ENCODE measurements at places on chromosomes 5 and 9.

DNA sequence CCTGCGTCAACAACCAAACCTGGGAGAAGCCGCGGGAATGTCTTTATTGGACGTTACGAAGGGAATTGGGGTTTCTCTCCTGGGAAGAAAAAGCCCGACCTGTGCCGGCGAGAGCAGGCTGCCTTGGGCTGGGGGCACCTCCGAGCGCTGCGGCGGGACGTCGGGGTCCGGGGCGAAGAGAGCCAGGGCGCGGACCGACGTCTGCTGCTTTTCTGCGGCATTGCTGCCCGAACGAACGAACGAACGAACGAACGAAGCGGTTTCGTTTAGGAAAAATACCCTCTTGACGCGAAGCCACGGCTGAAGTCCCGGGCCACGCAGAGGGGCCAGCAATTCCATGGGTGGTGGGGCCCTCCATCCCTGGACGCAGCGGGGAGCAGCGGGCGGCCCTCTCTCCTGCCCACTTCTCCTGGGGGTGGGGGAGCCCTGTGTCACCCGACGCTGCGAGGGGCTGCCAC, 4.8 kb upstream of the PITX1 start:
- DNase-seq, result no peak

DNA sequence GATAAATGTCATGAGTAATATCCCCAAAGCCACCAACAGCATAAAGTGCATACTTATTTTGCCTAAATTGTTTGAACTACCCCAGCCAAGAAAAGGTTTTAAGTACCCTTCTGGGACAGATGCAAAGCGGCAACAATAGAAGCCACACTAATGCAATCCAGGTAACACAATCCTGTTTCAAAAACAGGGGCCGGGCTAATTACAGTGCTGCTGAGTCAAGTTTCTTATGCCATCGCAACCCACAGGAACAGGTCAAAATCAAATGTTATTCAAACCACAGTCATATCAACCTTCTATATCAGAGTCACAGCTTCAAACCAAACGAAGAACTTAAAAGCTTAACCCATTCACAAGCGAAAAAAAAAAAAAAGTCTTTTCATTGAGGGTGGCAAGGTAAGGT, 28.3 kb downstream of the EBF1 start:
- no peak for DNase-seq

DNA sequence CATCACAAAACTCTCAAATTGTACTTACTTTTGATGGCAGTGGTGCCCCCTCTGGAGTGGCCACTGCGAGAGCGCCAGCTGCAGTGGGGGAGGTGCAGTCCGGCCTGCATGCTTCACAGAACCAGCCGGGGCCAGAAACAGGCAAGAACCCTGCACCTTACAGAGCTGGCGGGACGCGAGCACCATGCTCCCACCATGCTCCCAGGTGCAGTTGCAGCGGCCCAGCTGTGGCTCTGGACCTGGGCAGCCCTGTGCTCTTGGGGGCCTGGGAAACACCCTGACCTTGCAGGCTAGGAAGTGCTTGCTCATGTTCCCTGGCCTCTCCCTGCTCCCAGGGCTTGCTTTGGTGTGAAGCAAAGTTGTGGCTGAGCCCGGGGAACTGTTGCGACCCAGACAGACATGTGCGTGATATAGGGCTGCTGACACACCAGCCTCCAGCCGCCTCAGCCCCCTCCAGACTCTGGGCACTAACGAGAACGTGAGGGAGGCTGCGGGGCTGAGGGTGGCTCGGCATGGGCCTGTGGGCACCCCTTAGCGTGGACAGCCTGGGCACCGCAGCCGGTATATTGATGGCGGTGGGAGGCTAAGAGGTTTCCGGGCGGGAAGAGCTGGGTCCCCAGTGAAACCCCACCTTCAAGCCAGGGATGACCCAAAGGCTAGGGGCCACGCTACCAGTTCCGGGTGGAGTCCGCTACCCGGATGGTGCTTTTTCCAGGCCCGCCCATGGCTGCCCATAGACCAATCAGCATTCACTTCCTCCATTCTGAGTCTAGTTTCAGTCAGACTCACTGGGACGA, 1809.9 kb upstream of the ACO1 start:
- no peak for DNase-seq

DNA sequence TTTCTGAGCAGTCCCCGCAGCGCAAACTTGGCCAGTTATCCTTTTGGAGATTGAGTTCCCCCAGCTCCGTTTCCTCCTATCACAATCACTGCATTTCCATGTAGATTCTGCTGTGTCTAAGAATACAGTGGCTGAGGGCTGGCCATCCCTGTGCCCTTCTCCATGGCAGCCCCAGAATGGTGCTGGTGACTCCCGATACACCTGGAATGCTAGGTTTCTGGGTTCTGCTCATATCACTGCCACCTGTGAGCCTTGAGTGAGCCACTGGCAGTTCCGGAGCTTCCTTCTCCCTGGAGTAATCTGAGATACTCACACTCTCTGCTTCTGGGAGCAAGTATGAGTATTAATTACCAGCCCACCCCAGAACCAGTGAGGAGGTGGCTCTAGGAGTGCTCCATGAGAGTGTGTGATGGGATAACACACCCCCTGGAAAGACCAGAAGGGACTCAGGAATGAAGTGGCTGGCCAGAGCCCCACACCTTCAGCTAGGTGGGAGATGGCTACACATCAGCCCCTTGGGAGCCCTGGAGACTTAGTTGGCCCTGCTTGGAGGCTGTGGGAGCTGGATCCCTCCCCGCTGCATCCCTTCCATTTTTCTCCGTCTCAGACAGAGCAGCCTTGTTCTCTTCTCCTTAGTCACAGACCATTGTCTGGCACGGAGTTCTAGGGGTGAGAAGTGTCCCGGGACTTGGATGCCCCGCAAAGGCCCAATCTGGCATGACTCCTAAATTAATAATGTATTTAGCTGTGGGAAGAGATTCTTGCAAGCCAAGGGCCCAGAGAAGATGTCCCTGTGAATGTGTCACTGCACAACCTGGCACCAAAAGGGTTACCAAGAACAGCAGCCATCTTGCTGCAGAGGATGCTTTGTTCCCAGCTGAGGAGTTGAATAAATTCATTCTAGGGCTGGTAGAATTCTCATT, 4.9 kb downstream of the PCDHGC5 start:
- DNase-seq, result no peak

- DNase-seq, result peak; percentile 40
Observed at GRCh38 chr5:177447066-177447610, 524 bp downstream of the PRR7 start.

GRCh38 chr9:131635285-131635684, 90.0 kb downstream of the PRRT1B start:
- peak; percentile 59 for DNase-seq

- peak; percentile 48 for DNase-seq
Observed at GRCh38 chr5:123671042-123671441, 159.1 kb downstream of the CSNK1G3 start.

DNA sequence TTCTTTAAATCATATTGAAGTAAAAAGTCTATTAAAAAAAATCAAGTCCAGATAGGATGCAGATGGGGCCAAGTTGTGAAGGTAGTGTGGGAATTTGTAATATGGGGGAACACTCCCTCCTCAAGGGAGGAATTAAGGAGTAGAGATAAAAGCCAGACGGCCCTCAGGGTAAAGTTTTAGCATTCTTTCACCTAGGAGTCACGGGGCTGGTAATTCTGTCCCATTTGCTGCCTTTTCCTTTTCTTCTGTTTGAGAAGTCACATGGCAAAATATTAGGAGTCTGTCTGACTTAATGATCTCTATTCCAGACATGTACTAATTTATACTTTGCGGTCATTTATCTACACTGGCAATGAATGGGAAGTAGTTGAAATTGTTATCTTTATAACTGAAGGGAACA, 61.9 kb downstream of the SNX24 start:
- DNase-seq, result no peak

DNA sequence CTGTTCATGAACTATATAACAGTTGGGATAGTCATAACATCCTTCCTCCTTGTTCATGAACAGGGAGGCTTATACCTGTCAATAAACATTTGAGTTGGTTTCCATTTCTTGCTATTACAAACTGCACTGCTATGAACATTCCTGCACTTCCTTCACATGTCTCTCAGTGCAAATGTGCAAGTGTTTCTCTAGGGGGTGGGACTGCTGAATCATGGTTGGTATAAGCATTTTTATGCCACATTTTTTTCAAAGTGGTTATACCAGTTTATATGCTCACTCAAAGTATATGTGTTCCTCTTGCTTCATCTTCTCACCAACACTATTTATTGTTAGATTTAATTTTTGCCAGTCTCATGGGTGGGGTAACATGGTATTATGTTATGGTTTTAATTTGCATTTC, 25.8 kb upstream of the TPD52L3 start:
- DNase-seq, result no peak

DNA sequence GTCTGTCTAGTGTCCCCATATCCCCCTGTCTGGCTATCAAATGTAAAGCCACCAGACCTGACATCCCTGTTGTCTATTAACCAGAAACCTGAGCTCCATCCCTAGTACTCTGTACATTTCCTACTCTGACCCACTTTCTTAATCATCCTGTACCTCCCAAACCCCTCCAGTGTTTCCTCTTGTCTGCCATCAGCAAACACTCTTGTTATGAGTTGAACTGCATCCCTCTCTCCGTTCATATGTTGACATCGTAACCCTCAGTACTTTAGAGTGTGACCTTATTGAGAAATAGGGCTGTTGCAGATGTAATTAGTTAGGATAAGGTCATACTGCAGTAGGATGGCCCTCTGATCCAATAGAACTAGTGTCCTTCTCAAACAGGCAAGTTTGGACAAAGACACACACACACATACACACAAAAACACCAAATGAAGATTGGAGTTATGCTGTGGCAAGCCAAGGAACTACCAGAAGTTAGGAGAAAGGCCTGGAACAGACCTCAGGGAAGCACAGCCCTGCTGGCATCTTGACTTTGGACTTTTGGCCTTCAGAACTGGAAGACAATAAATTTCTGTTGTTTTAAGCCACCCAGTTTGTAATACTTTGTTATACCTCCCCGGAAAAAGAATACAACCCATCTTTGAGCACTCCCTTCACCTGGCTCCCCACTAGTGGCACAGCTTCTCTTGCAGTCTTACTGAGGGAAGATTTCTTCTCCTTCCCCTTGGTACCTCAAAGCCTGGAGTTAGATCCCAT, 180.0 kb upstream of the PTGER4 start:
- DNase-seq, result no peak

- DNase-seq, result no peak
Observed at GRCh38 chr9:105127863-105128220, 116.6 kb upstream of the SLC44A1 start.

- no peak for DNase-seq
Observed at GRCh38 chr5:91042936-91043255, 340.2 kb downstream of the ARRDC3 start.

GRCh38 chr5:69368458-69369339, 621 bp downstream of the AK6 start:
- no peak for DNase-seq

Measured in NCI-H510A treated with DMSO at 0.1 percent for 48 hours (cell line).